ENCODE measurements at places on chromosomes 2 and 18.

- DNase-seq = no peak
Measured at GRCh38 chr2:219507581-219508443, 6.5 kb upstream of the ASIC4 start.

GRCh38 chr18:9184998-9185613 lies 48.5 kb downstream of the ANKRD12 start:
- DNase-seq = no peak

- no peak for DNase-seq
Measured at GRCh38 chr2:9163306-9164111, 43.1 kb upstream of the ASAP2 start.

GRCh38 chr18:10301831-10302483 lies 152.5 kb upstream of the APCDD1 start:
- no peak for DNase-seq

- DNase-seq = no peak
Measured at GRCh38 chr2:177052471-177052870, 160.1 kb upstream of the HNRNPA3 start.

GRCh38 chr2:120345608-120346007 lies 328 bp upstream of the INHBB start:
- no peak for DNase-seq

- DNase-seq = no peak
Measured at GRCh38 chr2:183049420-183049819, 11.2 kb upstream of the NCKAP1 start.

DNA sequence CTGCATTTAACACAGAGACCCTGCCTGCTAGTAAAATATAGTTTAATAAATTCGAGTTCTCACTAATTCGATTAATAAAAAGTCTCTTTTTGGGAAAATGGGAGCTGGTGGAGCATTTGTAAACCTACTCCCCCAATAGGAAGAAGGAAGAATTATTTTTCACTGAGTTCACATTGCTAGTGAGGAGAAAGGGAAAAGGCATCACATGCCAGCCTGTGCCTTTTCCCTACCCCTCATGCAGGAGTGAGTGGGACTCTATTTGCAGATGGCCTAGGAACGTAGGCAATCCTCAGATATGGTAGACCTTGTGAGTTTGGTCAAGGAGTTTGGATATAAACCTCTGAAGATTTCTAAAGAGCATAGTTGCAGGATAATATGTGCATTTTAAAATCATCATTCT lies 218.4 kb upstream of the TRIB2 start:
- DNase-seq = no peak

- no peak for DNase-seq
Measured at GRCh38 chr2:1743396-1744150, 742 bp downstream of the PXDN start.

DNA sequence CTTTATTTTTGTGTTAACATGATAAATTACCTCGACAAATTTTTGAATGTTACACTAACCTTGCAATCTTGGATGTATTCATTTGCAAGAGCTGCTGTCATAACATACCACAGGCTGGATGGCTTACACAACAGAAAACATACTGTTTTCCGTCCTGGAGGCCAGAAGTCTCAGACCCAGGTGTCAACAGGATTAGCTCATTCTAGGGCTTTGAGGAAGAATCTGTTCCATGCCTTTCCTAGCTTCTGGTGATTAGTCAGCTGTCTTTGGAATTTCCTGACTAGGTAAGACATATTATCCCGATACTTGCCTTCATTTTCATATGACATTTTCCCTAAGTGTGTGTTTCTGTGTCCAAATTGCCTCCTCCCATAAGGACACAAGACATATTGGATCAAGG lies 188.6 kb upstream of the CDH19 start:
- DNase-seq = no peak

DNA sequence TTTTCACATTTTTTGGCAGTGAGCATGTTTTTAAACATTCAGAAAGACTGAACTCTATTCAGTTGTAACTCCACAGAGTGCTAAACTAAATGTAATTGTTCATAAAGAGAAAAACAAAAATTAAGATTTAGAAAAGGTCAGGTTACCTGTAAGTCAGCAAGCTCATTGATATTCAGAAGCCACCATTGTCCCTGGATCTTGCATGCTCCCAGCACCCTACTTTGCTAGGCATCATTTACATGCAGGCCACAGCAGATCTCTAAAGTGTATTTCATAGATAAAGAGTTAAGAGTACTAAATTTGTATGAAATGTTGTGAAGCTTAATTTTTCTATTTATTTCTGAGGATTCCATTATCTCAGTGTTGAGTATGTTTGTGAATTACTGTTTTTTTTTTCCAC lies 64.8 kb upstream of the CDH19 start:
- DNase-seq = no peak

- DNase-seq = no peak
Measured at GRCh38 chr2:85395912-85396475, 14.2 kb downstream of the CAPG start.

- DNase-seq = no peak
Measured at GRCh38 chr18:76814256-76814655, 8.1 kb upstream of the ZNF236 start.

DNA sequence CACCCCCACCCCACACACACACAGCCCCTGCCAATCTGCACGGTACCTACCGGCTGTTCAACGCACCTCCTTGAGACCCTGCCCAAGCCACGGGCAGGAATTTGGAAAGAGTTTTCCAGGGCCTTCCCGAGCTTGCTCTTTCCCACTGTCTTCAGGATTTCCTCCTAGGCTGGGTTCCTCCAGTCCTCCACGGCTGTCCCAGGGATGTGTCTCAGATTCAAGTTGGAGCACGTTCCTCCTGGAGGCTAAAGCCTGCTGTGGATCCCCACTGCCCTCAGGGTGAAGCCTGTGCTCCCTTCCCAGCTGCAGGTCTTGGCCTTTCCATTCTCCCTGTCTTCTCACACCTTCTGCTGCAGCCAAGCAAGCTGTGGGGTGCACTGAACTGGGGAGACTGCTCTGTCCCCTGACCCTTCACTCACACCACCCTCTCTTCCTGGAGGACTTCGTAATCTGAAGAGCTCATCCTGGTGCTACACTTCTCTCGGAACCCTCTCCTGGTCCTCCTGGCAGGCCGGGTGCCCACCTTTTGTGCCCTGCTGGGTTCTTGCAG lies 54.9 kb upstream of the HS6ST1 start:
- DNase-seq = no peak

DNA sequence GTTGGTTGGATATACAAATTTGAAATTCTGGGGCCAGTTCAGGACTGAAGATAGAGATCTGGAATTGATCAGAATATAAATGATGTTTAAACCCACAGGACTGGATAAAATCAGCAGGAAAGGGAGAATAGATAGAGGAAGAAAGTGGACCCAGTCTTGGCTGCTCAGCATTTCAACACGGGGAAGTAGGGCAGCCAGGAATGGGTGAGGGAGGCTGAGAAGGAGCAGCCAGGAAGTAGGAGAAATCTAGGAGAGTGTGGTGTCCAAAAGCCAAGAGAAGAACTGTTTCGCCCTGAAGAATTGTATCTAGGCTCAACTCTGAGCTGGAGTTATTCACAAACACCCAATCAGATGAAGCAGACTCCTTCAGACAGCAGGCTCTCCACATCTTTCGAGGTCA lies 197.9 kb downstream of the CDCA7 start:
- no peak for DNase-seq

GRCh38 chr2:1755436-1756191 lies 11.3 kb upstream of the PXDN start:
- DNase-seq = no peak

- DNase-seq = no peak
Measured at GRCh38 chr18:75524841-75525240, 97.3 kb upstream of the SMIM21 start.

- no peak for DNase-seq
Measured at GRCh38 chr2:195513119-195513518, 143.9 kb upstream of the SLC39A10 start.

GRCh38 chr2:48504647-48505327 lies 25.2 kb upstream of the STON1 start:
- peak; percentile 72 for DNase-seq

- no peak for DNase-seq
Measured at GRCh38 chr18:48785091-48785614, 165.6 kb downstream of the SMAD7 start.

DNA sequence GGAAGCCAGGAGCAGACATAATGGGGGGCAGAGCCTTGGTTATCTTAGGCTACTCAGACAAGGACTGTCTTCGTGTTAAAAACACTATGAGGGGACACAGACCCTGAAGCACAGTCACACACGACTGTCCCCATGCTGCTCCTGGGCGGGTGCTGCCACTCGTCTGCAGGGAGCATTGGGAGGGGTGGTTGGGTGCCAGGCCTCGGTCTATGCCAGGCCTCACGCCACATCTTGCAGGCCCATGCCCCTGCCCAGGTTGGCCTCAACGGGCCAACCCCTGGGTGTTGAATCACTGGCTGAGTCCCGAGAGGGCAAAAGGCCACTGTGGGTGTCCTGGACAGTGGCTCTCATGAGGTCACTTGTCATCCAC lies 97.9 kb downstream of the USP40 start:
- DNase-seq = no peak

- DNase-seq = no peak
Measured at GRCh38 chr2:96828436-96828835, 12.4 kb downstream of the CNNM3 start.

DNA sequence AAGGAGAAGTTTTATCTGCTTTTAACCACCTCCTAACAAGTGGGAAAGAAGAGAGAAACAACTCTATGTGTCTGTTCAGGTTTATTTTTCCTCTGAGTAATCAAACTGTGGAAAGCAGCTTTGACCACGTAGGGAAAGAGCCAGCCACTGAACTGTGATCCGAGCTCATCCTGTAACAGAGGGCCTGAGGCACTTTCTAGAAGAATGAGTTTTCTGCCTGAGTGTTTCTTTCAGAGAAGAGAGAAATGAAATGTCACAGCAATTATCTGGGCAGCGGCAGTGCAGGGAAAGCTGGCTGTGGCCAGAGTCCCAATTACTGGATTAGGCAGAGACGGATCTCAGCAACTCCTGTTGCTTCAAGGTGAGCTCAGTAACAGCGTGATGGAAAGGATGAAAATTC lies 151.9 kb downstream of the CD226 start:
- DNase-seq = no peak

All from fibroblast of the conjunctiva (primary cell).